ENCODE measurements at places on chromosomes 3 and 15.

GRCh38 chr3:9732740-9733115 is 1.2 kb downstream of the BRPF1 start:
- DNase-seq: peak; percentile 16

DNA sequence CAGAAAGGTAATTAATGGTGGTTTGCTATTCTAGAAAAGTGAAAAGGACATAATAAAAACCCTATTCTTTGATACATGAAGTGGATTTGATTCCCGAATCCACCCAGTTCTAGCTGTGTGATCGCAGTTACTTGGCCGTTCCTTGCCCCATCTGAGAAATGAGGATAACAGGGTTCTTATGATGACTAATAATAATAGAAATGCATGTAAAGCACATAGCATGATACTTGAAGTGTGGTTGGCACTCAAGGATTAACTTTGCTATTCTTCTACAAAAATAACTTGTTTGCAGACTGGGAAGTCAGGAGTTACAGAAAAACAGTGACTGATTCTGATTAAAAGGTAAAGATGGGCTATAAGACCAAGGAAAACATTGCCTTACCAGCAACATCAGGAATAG is 26.8 kb downstream of the PARL start:
- DNase-seq: no peak

DNA sequence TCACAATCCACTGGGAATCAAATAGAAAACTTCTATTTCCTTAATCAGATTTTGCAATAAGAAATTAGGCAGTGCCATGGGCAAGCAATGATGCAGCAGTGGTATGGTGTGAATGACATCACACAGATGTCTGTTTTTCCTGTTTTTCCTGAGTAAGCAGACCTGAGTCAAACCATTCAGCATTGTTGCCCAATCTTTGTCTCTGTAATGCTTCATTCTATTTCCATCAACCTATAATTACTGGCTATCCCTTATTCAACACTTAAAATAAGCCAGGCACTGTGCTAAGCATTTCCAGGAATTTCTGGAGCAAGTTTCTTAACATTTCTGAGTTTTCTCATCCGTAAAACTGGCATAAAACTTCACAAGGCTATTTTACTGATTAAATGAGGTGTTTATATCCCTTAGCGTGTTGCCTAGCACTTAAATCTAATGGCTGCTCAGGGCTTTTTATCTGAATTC is 11.3 kb upstream of the OXSR1 start:
- DNase-seq: peak; percentile 85

GRCh38 chr15:78065284-78065872 is 12.1 kb downstream of the TBC1D2B start:
- DNase-seq: peak; percentile 94

GRCh38 chr3:54180921-54181320 is 58.6 kb downstream of the CACNA2D3 start:
- DNase-seq: no peak

DNA sequence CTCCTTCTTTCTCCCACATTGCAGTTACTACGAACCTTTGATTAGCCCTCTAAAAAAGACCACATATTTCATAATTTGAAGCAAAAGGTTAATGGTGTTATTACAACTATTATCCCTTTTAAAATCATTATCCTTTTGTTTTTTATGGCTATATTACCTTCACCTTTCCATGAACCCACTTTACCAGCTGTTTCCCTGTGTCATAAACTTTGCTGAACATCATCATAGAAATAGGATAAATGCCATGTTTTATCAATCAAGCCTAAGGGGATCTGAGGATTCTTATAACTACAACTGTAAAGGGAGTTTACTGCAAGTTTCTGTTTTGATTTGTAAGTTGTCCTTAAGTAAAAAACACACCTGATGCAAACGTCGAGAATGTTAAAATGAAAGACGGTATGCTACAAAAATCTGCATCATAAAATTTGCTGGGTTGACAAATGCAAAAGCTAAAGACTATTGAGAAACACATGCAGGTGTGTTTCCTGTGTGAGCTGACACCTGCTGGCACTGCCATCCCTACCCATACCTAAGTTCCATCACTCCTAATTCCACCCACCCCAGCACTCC is 39.1 kb upstream of the ARRDC4 start:
- no peak for DNase-seq

DNA sequence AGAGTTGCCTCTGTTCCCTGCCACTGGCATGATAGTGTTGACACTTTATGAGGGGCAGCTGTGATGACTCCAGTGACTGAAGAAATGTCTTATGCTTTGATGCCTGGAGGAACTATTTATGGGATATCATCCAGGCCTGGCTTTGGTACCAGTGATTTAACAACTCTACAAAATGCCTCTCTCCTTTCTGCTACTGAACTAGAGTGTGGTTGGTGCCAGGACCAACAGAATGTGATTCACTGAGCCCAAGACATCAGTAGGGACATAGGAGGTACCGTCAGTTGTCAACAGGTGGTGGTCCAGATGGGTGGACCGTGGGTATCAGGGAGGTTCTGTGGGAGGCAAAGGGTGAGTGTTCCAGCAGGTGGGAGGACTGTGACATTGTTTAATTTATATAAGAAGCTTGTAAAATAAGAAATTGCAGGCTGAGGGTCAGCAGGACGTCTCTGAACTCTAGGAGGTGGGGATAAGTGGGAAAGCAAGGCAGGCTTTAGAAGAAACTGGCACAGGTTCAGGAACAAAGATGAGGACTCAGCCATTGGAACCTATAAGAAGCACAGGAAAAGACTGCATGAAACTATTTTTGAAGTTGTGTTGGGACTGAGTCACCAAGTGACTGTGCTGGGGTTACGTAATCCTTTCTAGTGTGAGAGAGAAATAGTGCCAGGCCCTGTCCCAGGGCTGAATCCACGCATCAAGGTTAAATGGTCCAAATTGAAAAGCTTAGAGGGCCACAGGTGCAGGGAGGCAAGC is 28.5 kb upstream of the SLC7A14 start:
- peak; percentile 85 for DNase-seq

GRCh38 chr3:52471371-52472238 is 16.2 kb downstream of the NISCH start:
- peak; percentile 50 for DNase-seq

- DNase-seq: peak; percentile 88
Measured at GRCh38 chr15:74399511-74400312, 32.3 kb upstream of the CYP11A1 start.

DNA sequence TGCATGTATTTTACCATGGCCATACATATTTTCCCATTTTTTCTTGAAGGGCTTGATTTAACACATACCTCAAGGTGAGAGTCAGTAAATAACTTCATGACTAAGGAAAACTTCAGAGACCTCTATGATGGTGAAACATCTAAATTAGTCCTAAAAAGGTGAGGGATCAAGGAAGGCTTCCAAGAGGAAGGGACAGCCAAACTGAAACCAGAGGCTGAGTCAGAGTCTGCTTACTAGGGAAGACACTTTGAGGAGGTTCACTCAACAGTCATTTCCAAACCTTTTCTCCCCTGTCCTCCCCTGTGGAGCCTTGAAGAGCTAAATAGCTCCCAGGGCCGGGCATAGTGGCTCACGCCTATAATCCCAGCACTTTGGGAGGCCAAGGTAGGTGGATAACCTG is 206.6 kb downstream of the SHQ1 start:
- peak; percentile 41 for DNase-seq

GRCh38 chr3:122962149-122962548 is 65.4 kb downstream of the SEMA5B start:
- no peak for DNase-seq

DNA sequence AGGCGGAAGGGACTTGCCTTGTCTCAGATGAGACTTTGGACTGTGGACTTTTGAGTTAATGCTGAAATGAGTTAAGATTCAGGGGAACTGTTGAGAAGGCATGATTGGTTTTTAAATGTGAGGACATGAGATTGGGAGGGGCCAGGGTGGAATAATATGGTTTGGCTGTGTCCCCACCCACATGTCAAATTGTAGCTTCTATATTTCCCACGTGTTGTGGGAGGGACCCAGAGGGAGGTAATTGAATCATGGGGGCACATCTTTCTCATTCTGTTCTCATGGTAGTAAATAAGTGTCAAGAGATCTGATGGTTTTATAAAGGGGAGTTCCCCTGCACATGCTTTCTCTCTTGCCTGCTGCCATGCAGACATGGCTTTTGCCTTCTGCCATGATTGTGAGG is 89.2 kb downstream of the CGGBP1 start:
- DNase-seq: no peak

GRCh38 chr3:146550743-146551510 is 6.5 kb upstream of the PLSCR1 start:
- DNase-seq: peak; percentile 75

- DNase-seq: no peak
Measured at GRCh38 chr15:65401611-65402240, 21.0 kb downstream of the IGDCC4 start.

GRCh38 chr15:56099311-56099710 is 105.9 kb upstream of the NEDD4 start:
- no peak for DNase-seq

DNA sequence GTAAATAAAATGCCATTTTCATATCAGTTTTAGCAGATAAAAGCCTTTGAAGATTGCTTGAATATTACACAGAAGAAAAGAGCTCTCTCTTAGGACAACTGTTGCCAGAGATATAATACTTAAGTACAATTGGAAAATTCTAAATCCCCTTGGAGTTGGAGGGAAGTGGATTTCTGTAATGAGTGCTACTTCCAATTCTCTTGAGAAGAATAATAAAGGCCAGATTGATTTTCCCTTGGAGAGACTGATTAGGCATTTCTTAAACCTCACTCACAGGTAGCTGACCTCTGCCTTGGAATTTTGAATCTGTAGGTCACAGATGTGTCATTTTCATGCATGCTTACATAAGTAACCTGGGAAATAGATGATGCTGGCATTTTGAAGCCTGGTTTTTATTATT is 29.8 kb upstream of the PSMD6 start:
- DNase-seq: peak; percentile 24

- peak; percentile 37 for DNase-seq
Measured at GRCh38 chr3:20091331-20092047, 51.2 kb downstream of the KAT2B start.

Measured in kidney tubule cell (primary cell).